ENCODE measurements at places on chromosomes 2 and 18. TPM values are rescaled to one million over a fixed set of nuclear protein-coding genes. Genes with fewer than 3 reads are reported as not detected.

DNA sequence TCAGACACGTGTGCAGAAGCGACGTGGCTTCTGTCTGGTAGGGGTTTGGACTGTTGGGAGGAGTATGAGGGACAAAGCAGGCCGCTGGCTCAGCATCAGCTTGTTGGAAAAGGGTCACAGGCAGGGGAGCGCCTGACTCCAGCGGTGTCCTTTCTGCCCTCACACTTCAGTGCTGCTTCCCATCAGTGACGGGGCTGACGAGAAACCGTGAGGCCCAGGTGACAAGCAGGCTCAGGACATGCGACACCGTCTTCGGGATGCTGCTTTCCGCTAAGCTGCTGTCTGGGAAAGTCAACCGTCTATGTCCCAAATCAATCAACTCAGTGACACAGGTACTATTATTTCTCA lies 90.5 kb downstream of the USP40 start:
- no peak for DNase-seq

Gene AMER3
- total RNA-seq, result not detected

Gene SDC1
- total RNA-seq, result 40.5 TPM

Gene DNAJC27
- total RNA-seq, result 0.59 TPM

- DNase-seq, result no peak
Measured at GRCh38 chr2:176415937-176416499, 146.8 kb downstream of the MTX2 start.

Gene CDH20
- total RNA-seq, result not detected

DNA sequence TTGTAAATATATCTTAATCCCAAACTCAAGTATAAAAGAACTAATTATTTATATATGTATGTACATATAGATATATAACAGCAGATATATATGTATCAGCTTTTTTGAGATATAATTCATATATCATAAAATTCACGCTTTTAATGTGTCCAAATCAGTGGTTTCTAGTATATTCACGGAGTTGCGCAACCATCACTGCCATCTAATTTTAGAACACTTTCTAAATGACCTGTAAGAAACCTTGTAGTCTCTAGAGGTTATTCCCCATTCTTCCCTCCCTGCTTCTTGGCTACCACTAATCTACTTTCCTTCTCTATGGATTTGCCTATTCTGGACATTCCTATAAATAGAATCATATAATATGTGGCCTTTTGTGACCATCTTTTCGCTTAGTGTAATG lies 163.5 kb upstream of the TCF4 start:
- no peak for DNase-seq

Gene CYP27C1
- not detected for total RNA-seq

DNA sequence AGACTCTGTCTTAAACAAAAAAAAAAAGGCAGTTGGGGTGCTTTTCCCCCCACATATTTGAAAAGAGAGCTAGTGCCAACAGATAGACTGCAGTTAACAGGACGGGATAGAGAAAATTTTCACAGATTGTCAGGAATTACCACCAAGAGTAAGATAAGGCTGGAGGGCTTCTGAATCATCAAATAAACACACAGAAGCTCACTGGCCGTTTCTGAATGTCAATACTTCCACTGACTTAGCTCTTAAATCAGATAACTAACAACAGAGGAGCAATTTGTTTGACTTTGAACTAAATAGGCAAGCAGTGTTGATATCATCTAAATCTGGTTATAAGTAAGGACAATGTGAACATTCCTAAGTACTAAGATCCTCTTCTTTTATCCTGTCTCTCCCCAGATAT lies 34.7 kb downstream of the PIEZO2 start:
- no peak for DNase-seq

Gene CCDC68
- total RNA-seq, result 1.5 TPM

DNA sequence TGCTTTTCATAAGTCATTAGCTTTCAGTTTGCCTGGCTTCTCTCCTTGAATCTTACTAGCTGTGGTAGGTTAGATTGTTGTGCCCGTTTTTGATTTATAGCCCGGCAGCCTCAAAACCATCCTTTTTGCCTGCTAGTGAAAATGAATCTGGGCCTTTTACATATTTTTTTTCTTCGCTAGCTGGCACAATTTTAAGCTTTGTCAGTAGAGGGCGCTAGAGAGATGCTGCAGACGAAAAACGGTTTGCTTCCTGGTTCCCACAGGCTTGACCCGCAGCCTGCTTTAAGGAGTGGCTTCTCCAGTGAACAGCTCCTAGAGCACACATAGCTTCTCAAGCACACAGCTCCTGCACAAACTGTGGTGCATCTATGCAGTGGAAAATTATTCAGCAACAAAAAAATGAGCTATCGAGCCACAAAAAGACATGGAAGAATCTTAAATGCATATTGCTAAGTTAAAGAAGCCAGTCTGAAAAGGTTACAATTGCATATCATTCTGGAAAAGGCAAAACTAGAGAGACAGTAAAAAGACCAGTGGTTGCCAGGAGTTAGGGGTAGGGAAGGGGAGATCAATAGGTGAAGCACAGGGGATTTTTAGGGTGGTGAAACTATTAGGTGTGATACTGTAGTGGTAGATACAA lies 47.9 kb downstream of the E2F6 start:
- no peak for DNase-seq

Gene ESPNL
- 0.03 TPM for total RNA-seq

Gene PLEKHM3
- 6.0 TPM for total RNA-seq

GRCh38 chr18:37967261-37967660 lies 401.7 kb upstream of the CELF4 start:
- no peak for DNase-seq
